ENCODE measurements at places on chromosomes 3 and 15.

- no peak for DNase-seq
These were observed 220.4 kb upstream of the GADL1 start for GRCh38 chr3:31114929-31115283.

DNA sequence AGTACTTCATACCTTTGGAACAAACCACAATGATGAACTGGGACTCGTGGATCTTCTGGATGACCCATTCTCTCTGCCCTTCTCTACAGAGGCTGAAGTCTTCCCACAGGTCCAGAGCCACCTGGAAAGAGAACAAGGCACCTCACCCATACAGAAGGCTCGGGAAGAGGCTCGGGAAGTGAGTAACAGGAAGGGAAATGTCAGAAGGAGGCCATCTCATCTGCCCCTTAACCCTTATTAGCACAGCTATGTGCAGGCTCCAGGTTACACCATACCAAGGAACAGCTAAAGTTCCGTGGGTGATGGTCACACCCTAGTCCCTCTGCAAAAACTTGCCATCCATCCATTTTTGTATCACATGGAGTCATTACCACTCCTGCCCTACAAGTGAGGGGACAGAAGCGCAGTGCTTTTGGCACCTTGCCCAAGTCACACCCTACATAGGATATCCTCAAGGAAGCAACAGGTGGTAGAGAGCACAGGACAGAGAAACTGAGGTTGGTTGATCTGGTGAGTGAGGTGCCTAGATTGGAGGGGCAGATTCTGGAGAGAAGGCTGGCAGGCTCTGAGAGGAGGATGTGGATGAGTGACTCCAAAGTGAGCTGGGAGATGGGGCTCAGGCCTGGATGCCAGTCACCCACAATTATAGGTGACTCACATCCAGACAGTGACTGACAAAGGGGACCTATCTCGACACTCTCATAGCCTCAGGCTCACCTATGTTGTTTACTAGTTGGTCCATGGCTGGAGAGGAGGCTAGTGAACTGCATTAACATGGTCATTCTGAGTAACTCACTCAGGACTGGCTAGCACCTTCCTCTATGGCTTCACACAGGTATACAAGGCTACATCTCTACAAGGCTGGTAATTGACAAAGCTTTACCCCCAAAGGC lies 38.2 kb downstream of the SPATA12 start:
- no peak for DNase-seq

DNA sequence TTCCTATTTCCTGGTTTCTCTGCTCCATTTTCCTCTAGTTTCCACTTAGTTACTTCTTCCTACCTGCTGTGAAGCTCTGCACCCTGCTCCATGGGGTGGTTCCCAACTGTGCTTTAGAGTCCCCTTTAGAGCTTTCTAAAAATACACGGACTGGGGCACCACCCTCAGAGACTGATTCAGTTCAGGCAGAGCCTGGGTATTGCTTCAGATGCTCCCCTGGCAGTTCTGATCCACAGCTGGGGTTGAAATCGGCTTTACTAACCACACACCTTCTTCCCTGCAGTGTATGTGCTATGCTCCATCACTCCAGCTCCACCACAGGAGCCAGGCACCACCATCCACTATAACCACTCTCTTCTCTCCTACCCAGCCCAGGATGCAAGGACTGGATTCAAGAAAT lies 12.6 kb downstream of the ANP32A start:
- no peak for DNase-seq

DNA sequence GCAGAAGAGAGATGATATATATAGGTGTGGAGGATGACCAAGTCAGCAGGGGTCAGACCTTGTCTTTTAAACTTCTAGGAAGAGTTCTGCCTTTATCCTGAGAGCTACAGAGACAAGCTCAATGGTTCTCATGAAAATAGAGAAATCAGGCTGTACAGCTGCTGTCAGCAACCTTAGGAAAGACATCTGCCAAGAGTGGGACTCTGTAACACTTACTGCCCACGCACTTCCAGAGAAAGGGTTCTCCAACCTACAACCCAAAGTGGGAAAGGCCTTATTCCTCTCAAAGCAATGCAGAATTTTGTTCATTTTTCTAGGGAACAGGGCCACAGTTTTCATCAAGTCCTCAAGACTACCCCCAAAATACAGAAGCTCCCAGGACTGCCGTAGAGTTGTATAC lies 138.7 kb downstream of the STT3B start:
- DNase-seq: no peak

DNA sequence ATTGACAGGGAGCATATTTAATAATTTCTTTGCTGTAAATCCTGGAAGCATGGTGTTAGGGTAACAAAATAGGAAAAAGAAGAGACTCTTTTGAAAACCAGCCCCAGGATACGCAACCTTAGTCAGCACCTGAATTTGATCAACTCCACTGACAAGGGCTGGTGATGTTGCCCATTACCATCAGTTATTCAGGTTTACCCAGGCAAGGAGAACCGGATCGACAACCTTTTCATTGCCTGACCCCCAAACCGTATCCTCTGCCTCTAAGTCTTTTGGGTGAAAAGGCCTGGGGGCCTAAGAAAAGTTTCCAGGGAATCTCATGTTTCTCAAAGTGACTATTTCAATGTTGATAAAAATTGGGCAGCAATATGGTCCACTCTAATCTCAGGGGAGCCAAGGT lies 313.3 kb downstream of the KBTBD8 start:
- DNase-seq: no peak

- DNase-seq: no peak
These were observed 257.1 kb upstream of the STT3B start for GRCh38 chr3:31275583-31275982.

GRCh38 chr3:105523501-105523900 lies 156.8 kb downstream of the ALCAM start:
- no peak for DNase-seq

DNA sequence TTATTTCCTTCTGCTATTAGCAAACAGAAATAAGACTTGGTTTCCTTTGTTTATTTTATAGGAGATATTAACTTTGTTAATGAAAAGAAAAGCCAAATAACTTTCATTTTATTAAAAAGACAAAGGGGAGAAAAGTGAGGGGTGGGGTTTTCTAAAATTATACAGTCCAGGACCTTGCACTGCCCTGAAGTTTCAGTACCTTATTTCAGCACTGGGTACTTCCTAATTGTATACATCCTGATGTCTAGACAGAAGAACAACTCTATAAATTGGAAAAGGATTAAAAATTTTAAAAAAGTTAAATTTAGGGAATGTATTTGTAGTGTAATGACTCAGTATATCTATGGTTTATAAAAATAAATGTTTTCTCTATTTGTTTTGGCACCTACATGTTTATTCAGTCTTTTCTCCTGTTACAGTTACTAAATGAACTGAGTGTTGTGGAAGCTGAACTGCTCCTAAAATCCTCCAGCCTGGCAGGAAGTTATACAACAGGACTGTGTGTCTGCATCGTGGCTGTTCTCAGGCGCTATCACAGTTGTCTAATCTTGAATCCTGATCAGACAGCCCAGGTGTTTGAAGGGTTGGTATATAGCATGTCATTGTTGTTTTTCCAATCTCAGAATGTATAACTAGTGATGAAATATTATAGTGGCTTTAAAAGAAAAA lies 27.6 kb upstream of the P2RY13 start:
- no peak for DNase-seq

GRCh38 chr3:141830508-141830907 lies 45.9 kb upstream of the ATP1B3 start:
- DNase-seq: no peak

DNA sequence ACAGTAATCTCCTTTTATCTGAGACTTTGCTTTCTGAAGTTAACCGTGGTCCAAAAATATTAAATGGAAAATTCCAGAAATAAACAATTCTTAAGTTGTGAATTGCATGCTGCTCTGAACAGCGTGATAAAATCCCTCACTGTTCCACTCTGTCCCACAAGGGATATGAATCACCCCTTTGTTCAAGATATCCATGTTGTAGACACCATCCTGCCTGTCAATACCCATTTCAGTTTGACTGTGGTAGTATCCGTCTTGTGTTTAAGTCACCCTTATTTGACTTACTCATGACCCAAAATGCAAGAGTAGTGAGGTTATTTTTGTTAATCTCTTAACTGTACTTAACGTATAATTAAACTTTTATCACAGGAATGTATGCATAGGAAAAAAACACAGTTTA lies 435.0 kb downstream of the SHQ1 start:
- no peak for DNase-seq

DNA sequence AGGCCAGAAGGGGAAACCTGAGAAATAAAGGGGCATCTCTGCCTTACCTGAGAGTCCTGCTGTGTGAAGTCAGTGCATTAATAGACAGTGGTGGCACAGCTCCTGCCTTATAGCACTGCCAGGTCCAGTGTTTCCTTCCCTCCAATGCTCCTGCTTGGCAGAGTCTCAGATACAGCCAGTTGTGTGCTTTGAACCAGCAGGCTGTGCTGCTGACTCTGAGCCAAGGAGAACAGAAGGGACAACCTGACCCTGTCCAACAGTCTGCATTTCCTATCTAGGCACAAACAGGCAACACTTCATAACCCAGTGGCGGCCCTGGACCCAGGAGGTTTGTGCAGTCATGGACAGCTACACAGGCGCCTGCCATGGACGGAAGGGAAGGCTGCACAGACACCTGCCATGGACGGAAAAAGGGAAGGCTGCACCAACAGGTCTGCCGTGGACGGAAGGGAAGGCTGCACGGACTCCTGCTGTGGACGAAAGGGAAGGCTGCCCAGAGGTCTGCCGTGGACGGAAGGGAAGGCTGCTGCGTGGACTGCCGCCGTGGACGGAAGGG lies 33.9 kb upstream of the PLXNA1 start:
- DNase-seq: no peak

GRCh38 chr15:67108122-67108961 lies 42.9 kb downstream of the SMAD3 start:
- DNase-seq: no peak

GRCh38 chr3:98890965-98891910 lies 10.3 kb downstream of the DCBLD2 start:
- no peak for DNase-seq

GRCh38 chr3:12472796-12473195 lies 11.5 kb upstream of the TSEN2 start:
- no peak for DNase-seq

- DNase-seq: no peak
These were observed 115.7 kb downstream of the CHL1 start for GRCh38 chr3:312160-312733.

DNA sequence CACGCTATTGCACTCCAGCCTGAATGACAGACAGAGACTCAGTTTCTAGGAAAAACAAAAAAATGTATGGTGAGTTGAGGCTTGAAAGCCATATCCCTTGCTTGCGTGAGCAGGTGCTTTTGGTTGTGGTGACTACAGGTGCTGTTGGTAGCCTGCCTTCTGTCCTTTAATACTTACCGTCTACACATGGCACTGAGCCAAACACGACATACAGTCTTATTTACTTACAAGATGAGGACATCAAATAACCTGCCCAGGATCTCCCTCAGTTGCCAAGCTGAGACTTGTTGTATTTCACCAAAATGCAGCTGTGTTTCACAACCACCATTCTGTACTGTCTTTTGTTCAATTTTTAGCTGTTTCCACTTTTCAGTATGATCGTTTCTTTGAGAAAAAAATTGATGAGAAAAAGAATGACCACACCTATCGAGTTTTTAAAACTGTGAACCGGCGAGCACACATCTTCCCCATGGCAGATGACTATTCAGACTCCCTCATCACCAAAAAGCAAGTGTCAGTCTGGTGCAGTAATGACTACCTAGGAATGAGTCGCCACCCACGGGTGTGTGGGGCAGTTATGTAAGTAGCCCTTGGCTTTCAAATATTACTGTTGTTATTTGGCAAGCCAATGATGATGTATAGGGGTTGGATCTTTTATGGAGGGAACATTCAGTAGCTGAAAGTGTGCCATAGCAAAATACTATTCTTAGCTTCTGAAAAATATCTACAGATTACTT lies 6.5 kb downstream of the ALAS1 start:
- no peak for DNase-seq

DNA sequence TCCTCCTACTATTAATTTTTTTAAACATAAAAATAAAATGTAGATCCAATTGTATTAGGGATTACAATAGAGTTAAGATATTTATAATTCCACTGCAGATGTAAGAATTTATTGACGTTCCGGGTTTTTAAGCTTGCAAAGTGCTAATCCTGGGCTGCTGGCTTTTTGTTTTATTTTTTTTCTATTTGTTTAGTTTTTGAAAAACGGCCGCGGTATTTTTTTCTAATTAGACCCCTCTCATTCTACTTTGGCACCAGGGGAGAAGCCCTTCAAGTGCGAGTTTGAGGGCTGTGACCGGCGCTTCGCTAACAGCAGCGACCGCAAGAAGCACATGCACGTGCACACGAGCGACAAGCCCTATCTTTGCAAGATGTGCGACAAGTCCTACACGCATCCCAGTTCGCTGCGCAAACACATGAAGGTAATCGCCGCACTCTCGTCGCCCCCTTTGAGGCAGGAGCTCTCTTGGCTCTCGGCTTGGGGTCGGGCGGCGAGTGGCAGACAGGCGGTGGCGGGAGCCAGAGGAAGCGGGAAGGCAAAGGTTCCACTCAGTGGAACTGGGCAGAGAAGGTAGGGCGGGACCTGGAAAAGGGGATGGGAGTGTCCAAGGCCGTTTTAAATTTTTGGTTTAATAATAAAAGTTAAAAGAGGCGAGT lies 3.2 kb downstream of the ZIC1 start:
- DNase-seq: no peak

GRCh38 chr3:69082805-69083204 lies 1.9 kb upstream of the ARL6IP5 start:
- DNase-seq: no peak

DNA sequence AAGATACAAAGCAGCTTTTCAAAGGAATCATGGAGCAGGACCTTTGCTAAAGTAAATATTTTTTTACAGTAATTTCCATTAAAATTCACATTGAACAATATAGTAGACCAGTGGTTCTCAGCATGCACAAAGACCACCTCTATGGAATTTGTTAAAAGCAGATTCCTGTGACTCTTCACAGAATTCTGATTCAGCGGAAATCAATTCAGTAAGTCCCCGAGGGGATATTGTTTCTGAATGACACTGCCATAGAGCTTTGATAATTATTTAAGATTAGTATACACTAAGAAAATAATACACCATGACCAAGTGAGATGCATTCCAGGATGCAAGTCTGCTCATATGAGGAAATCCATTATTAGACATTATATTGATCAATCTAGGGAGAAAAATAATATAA lies 161.9 kb upstream of the TNIK start:
- no peak for DNase-seq

DNA sequence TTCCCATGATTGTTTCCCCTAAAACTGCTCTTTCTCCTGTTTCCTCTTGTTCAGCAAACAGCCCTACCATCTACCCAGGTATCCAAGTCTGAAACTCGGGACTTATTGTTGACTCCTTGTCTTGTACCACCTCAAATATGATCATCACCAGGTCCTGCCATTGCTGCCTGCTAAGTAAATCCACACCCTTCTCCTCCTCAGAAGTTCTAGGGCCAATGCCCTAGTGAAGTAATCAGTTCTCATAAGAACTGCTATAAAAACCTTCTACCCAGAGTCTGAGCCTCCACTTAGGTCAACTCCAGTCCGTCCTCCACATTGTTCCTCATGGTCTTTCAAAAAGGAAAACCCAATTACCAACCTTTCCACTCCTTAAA lies 77.0 kb upstream of the IL12A start:
- DNase-seq: no peak

All from cerebellar nuclear complex (tissue), 1 donor.